ENCODE measurements at places on chromosomes 3 and 15. TPM values are rescaled to one million over a fixed set of nuclear protein-coding genes. Genes with fewer than 3 reads are reported as not detected.

EAF2 gene
- total RNA-seq = 5.7 TPM

CPN2 gene
- total RNA-seq = not detected

GOLGA8G gene
- not detected for total RNA-seq

ASB14 gene
- not detected for total RNA-seq

DCUN1D1 gene
- 34.4 TPM for total RNA-seq

SNX22 gene
- 0.70 TPM for total RNA-seq

PLA2G4D gene
- total RNA-seq = not detected

CD96 gene
- 215 TPM for total RNA-seq

BTLA gene
- 24.9 TPM for total RNA-seq

GPR87 gene
- not detected for total RNA-seq

MKRN2OS gene
- total RNA-seq = not detected

BCL2A1 gene
- 25.4 TPM for total RNA-seq

SPINT1 gene
- 3.8 TPM for total RNA-seq

LRRC31 gene
- not detected for total RNA-seq

PBRM1 gene
- 74.2 TPM for total RNA-seq

DNA sequence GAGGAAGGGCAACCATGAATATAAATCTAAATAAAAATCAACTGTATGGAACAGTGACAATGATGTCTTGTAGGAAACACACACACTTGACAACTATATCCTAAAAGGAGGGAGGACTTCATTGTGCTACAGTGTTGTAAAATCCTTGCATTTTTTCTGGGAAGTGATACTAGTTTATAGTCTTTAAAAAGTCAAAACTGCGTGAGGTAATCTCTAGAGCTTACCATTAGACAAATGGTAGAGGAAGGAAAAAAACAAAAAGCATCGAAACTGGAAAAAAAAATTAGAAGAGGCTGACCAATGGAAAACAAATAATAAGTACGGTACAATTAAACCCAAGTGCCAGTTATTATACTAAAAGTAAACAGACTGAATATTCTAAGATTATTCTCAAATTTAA is 38.7 kb downstream of the CHSY1 start:
- no peak for DNase-seq

DNA sequence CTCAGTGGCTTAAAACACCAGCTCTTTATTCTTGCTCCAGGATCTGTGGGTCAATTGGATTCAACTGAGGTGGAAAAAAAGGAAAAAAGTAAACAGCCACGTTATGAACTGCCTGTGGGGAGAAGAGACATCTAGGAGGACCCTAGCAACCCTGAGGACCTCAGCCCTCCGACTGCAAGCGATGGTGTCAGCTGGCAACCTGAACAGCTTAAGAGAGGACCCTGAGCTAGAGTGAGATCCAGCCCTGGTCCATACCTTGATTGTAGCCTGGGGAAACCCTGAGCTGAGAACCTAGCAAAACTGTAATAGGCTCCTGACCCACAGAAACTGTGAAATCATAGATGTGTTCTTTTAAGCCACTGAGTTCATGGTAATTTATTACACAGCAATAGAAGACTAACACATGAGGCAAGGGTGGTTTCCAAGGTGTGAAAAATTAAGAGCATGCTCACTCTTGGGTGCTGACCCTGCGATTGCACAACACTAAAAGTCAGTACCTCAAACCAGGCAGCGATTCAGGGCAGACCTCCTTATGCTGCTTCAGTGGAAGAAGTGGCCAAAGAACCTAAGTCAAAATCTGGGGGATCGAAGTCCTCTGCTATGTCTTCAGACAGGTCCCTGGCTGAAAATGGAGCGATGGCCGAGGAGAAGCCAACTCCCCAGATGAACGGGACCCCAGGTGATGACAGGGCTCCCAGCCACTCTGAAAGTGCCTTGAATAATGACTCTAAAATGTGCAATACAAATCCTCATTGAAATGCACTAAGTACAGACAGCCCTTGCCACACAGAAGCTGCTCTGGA is 57.7 kb downstream of the GASK1A start:
- no peak for DNase-seq

GRCh38 chr3:12509466-12509865 is 25.2 kb downstream of the TSEN2 start:
- no peak for DNase-seq

DNA sequence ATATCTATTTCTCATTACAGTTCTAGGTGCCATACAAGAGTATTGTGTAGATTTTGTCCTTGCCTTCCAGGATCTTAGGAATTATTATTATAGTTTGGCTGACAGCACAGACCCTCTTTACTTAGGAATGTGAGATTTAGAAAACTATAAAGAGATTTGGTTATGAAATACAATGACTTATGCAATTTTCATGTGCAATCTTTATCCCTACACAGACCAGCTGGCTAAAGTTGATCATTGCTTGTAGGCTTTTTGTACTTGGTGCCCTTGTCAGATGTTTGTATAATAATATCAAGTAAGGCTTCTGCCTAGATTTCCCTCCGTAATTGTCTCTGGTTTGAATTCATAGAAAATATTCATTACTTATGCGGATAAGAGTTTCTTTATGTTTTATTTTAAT is 174.5 kb upstream of the GAP43 start:
- DNase-seq = no peak

DNA sequence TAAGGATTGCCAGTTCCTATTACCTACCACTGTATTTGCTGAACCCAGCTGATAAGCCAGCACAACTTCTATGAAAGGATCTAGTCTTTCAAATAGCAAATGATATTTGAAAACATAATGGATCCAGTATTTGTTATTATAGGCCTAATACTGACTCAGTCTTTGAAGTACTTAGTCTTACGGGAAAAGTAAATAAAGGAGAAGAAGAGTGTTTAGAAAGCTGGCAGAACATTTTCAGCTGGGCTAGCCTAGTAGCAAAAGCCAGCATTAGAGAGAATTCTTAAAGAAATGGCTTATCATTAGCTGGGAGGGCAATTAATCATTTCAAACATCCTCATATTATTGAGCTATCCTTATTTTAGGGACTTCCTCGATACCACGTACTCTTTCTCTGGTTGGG is 101.4 kb upstream of the GOLIM4 start:
- DNase-seq = no peak

GRCh38 chr15:37638116-37638515 is 296.3 kb upstream of the TMCO5A start:
- DNase-seq = no peak

DNA sequence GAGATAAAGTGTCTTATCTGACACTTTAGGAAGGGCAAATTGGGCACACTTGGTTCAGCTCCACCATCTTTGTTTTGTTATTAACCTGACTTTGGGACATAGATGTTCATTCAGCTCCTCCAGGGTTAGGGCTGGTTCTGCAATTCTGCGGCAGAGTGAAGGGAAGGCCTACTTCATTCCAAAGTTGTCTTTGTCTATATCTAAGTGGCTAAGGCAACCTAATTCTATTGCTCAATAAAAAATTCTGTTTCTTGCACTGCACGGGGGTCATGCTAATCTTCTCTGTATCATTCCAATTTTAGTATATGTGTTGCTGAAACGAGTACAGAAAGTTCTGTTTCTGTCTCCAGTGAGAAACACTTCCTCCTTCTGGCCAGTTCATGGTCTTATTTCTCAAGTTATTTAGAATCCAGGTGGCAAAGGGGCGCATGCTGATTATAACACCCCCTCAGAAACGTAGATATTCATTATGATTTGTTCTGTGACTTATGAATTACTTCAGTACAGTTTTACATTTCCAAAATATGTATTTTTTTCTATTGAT is 53.5 kb downstream of the PFN2 start:
- DNase-seq = no peak

GRCh38 chr3:72265256-72266015 is 480.5 kb upstream of the PROK2 start:
- DNase-seq = no peak

- no peak for DNase-seq
Measured at GRCh38 chr3:184156522-184156955, 1.4 kb downstream of the DVL3 start.

DNA sequence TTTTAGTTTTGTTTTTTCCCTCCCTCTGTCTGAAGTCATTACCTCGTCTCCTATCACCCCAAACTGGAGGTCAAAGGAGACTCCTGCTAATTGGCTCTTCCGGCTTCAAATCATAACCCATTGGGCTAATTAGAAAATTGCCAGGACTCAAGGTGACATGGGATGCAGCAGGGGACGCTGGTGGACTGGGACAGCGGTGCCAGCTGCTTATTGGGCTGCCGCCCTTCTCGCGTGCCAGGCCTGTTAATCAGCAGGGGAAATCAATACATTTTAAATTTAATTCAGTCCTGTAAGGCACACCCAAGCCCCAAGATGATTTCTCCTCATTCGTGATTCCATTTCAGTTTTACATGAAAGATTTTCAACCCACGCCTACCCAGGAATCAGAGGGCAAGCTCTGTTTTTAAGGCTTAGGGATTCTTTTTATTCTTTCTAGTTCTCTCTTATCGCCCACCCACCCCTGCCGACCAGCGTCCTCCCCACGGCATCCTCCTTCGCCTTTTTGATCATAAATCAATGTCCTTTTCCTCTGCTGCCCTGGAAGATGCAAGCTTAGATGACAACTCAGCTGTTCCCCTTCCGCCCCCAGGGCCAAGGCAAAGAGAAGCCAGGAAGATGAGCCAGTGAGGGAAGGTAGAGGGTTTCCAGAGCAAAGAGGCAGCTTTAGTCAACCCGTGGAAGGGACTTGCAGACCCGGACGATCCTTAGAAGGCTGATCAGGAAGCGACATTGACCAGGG is 329.6 kb downstream of the UACA start:
- no peak for DNase-seq

- DNase-seq = no peak
Measured at GRCh38 chr3:24951180-24951579, 456.5 kb upstream of the THRB start.

- no peak for DNase-seq
Measured at GRCh38 chr3:120470870-120471269, 20.1 kb upstream of the FSTL1 start.

DNA sequence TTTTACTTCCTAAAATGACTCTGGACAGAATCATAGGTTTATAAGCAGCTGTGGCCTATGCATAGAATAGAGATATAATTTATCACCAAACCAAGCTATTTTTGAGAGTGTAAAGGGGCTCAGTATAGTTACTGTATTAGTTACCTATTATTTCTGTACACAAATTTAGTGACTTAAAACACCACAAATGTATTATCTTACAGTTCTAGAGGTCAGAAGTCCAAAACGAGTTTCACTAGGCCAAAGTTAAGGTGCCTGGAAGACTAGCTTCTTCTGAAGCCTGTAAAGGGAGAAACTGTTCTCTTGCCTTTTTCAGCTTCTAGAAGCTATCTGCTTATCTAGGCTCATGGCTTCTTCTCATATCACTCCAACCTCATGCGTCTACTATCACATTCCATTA is 30.1 kb downstream of the CCDC54 start:
- no peak for DNase-seq

- no peak for DNase-seq
Measured at GRCh38 chr15:43975770-43976169, 149.0 kb downstream of the WDR76 start.

- DNase-seq = no peak
Measured at GRCh38 chr3:116833202-116833601, 123.6 kb downstream of the TUSC7 start.

- peak; percentile 65 for DNase-seq
Measured at GRCh38 chr3:179323197-179324110, 623 bp downstream of the ZNF639 start.

DNA sequence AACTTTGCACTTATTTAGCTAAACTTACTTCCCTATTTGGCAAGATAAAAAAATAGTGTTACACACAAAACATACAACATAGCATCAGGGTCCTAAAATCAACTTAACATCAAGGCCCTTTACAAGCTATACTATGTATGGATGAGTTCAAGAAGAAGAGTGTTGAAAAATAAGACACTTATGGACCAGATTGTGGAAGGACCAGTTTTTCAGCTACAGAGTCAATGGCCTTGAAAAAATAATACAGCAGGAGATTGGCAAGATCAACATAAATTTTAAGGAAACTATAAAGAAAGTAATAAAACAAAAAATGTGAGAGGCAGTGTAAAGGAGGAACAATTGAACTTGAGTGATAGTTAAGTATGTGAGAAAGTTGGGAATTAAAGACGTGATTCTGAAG is 66.3 kb upstream of the BBX start:
- no peak for DNase-seq

GRCh38 chr3:129794311-129795185 is 99.0 kb downstream of the TMCC1 start:
- DNase-seq = peak; percentile 3

GRCh38 chr3:113754494-113755159 is 7.8 kb downstream of the ATP6V1A start:
- DNase-seq = no peak

GRCh38 chr15:41291065-41291631 is 41.2 kb downstream of the OIP5 start:
- no peak for DNase-seq

DNA sequence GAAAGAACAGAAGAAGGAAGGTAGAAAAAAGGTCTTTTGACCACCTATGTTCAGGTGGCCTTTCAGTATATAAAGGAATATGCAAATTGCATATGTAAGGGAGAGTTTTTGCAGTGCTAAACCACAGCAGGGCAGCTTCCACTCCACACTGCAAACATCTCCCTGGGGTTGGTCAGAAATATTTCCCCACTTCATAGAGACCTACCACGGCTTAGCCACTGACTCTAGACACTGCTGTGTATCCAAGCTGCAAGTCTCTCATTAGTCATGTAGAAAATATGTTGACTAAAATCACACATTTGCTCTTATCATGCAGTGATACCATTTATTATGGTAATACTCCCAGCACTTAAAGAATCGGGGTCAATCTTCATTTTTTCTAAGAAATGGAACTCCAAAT is 214.9 kb upstream of the NR2F2 start:
- DNase-seq = no peak

DNA sequence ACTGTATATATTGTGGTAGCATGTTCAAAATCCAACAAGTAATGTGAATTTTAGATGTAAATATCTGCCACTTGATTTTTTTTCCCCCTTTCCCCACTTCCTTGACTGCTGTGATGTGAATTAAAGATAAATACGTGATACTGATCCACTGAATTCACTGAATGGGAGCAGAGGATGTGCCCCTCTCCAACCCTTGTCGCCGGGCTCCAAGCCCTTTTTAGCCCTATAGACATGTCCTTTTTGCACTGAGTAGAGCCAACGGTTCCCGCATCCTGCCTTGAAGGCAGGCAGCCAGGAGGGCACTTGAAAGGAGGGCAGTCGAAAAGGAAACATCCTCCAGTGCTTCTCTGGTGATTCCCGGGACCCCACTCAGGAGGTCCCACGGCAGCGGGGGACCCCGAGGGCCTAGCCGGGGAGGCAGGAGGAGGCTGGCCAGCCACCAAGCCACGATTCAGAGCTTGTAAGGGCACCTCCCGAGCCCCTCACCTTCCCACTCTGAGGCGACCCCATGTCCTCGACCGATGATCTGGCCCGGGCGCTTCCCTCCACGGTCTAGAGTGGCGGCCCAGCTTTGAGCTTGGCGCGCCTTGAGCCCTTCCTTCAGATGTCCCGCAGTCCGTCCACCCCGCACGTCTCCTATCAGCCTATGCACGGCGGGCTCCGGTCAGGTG is 901 bp upstream of the MANF start:
- no peak for DNase-seq
